Left renal pelvis (tissue), 4 donors: ENCODE measurements at places on chromosomes 16 and 17.

GRCh38 chr17:60231691-60232090 lies 81.9 kb downstream of the CA4 start:
- no peak for DNase-seq

DNA sequence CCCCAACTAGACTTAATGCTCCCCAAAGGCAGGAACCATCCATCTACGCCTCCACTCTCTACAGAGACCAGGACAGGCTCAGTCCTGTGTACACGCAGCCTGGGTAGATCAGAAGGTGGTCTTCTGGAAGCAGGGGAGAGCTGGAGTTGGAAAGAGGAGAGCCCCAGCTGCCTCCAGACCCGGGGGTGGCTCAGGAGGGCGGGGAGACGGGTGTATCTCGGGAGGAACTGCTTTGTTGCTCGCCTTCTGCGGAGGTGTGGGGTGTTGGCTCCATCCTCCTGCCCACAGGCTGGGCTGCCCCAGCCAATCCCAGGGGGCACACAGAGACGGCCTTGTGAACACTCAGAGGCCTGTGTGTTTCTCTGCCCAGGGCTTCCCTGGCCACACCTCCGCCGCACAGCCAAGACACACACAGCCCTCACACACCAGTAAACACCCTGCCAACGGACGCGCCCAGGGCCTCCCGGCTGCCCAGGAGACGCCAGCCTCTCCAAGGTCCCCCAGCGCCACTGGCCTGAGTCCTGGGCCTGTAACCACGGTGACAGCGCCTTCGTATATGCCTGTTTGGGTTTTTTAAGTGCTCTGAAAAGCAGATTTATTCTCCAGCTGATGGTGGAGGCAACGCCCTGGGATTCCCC lies 143.4 kb upstream of the CDC42EP4 start:
- no peak for DNase-seq

- no peak for DNase-seq
Observed at GRCh38 chr17:77476498-77476897, 335.7 kb downstream of the SEC14L1 start.

DNA sequence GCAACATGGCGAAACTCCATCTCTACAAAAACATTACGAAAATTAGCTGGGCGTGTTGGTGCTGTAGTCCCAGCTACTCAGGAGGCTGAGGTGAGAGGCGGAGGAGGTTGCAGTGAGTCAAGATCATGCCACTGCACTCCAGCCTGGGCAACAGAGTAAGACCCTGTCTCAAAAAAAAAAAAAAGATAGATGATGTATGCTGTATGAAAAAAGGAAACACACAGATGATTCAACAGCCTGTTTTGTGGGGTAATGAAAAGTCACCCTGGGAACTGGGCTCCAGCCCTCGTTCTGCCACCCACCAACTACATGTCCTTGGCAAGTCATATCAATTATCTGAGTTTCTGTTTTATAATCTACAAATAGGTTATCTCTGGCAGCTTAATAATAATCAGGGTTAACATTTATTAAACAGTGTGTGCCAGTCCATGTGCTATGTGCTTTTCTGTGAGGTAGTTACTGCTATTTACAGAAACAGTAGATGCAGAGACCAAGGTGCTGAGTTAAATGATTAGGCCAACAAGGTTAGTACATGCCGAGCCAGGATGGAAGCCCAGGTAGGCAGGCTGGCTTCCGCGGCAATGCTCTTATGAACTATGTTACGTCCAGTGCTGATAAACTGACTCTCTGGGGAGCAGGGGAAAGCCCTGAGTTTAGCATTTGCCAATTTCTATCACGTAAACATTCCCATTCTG lies 1.1 kb downstream of the G6PC1 start:
- no peak for DNase-seq

DNA sequence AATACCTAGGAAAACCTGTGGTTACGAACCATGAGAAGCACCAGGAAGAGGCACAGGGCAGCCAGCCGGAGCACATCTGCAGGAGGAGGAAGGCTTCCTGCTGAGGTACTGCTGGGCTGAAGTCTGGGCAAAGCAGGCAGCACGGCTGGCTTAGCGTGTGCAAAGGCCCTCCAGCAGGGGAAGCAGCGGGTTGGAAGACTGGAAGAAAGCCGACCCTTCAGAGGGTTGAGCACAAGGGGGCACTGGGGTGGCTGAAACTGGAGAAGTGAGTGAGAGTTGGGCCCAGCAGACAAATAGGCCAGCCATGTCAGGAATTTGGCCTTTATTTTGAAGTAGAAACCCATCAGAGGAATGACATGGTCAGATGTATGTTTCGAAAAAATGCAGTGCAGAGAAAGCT lies 12.1 kb upstream of the HSD3B7 start:
- no peak for DNase-seq

DNA sequence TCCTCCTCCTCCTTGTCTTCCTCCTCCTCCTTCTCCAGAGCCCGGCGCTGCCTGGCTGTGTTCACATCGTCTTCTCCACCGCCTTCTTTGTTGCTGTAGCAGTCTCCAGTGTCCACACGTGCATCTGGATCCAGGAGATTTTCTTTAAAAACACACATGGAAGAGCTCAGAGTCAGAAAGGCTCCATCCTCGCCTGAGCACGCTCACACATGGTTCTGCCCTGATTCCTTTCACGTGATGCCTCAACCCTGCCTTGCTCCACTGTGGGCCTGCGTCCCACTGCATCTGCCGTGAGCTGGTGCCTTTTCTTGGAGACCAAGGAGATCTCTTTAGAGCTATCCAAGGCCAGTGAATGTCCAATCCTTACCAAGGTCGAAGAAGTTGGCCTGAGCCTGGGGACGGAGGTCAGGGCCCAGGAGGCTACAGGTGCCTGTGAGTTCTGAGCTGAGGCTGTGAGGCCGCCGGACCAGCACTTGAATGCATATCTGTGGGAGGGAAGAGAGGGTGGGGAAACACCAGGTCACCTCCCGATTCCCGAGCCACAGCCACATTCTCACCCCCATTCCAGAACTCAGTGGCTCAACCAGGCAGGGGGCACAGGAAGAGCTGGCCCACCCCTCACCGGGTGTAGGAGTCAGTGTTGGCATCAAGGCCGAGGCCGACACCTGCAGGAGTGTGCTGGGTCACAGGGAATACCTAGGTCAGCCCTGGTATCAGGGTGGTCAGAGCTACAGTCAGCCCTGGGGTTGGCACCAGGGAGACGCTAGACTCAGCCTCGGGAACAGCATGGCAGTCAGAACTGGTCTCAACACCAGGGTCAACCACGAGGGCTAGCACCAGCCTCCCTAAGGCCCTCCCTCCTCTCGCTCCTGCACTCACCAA lies 37.6 kb downstream of the HASPIN start:
- no peak for DNase-seq

DNA sequence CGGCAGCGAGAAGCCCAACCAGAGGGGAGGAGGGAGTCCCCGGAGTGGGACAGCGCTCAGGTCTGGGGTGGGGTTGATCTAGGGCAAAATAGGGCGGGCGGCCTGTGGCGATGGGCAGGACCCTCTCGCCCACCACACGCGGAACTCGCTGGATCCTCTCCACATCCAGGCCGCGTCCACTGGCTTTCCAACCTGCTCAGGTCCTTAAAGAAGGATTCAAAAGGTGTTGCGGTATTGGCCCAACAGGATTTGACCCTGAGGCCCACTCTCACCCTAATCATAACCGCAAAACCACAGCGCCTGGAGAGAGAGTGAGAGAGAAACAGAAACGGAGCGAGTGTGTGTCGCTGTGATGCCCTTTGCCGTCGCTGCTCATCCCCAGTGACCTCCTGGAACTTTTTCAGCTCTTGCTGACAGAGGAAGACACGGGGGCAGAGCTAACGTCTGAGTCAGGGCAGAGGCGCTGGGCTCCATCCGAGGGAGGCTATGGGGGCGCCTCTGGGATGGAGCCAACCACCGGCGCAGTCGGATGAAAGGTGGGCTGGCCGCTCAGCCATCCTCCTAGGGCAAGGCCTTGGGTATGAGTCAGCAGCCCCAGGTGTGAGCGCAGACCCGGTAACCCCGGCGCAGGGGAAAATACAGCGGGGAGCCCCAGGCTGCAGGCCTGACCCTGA lies 16.7 kb upstream of the OR1F1 start:
- no peak for DNase-seq

- DNase-seq, result no peak
Observed at GRCh38 chr17:39212841-39213480, 12.8 kb downstream of the STAC2 start.

DNA sequence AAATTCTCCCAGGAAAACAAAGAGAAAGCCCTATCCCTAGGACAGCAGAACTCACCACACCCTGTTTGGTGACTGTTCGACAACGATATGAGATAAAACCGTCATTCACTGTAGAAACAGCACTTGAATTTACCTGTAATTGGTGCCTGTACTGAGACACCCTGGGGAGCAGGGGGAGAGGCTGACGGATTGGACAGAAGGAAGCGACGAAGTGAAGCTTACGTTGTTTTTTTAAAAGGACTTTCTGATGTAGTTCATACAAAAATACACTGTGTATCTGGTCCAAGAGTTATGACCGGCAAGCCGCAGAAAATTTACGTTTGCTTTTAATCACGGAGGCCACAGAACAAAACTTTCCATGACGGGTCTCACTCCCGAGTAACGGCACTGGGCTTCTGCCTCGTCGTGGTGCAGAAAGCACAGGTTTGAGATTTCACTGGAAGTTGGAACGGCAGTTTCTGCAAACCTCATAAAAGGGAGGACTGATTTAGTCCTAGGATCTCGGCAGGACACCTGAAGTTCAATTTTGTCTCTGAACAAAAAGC lies 9.7 kb downstream of the NXN start:
- DNase-seq, result no peak

DNA sequence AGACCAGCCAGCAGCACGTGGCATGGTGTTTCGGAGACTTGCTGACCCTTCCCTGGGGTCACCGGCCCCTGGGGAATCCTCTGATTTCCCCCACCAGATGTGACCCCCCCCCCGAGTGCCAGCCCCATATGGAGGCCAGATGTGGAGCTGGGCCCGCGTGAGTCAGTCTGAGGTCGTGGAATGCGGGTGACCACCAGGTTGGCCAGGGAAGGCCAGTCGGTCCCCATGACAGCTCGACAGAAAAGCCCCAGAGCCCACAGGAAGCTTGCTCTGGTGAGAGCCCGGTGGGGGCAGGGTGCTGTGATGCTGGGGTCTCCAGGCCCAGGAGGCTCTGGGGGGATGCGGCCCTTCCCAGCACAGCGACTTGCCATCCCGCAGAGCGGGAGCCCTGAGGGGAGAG lies 209.0 kb downstream of the NTN1 start:
- DNase-seq, result no peak
